ENCODE measurements at places on chromosomes 2 and 18.

DNA sequence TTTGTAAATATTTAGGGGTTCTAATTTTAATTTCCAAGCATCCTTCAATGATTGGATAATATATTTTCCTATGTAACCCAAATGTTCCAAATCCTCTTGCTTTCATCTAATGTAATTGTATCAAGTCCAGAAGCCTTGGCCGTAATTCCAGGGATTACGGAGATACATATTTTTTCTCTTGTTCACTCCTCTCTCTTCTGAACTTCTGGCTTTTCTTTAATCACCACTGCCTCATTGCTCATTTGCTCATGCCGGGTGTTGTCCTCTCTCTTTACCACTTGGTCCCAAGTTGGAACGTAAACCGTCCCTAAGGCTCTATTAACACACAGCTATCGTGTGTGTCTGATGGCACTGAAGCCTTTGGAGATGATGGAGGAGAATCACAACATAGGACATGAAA is 188.7 kb upstream of the COL3A1 start:
- no peak for DNase-seq

GRCh38 chr18:34023471-34023870 is 201.2 kb downstream of the NOL4 start:
- DNase-seq, result peak; percentile 39

DNA sequence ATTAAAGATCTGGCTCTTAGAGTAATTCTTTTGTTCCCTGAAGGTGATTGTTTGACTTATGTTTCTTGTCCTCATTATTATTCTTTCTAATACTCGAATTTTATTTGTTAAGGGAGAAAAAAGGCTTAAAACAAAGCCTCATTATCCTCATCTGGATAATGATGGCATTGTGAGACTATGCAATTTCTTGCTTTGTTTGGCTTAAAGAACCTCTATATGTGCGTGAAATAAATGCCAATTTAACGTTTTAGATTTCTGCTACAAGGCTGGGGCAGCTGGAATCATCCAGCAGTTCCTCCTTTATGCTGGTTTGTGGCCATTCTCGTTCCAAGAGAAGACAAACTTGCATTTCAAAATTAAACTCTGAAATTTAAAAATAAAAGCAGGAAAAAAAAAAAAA is 4.9 kb upstream of the DPYSL5 start:
- no peak for DNase-seq

- peak; percentile 44 for DNase-seq
These were observed 90.2 kb downstream of the EHD3 start for GRCh38 chr2:31324016-31324633.

DNA sequence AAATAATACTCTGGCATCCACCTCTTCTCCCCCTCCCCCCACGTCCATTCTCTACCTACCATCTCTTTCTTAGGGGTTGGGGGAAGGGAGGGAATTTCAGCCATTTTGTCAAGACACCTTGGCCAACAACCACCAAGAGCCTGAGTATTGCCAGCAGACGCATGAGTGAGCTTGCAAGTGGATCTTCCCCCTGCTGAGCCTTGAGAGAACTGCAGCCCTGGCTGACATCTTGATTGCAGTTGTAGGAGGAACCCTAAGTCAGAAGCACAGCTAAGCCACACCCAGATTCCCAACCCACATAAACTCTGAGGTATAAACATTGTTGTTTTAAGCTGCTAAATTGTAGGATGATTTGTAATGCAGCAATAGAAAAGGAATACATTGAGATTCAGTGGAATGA is 165.6 kb downstream of the TMEFF2 start:
- peak; percentile 21 for DNase-seq

- DNase-seq, result no peak
These were observed 4.8 kb downstream of the TMEM200C start for GRCh38 chr18:5890331-5891183.

GRCh38 chr2:205435970-205436369 is 246.3 kb upstream of the NRP2 start:
- DNase-seq, result peak; percentile 19

GRCh38 chr2:88265352-88266303 is 95.5 kb downstream of the THNSL2 start:
- DNase-seq, result no peak

DNA sequence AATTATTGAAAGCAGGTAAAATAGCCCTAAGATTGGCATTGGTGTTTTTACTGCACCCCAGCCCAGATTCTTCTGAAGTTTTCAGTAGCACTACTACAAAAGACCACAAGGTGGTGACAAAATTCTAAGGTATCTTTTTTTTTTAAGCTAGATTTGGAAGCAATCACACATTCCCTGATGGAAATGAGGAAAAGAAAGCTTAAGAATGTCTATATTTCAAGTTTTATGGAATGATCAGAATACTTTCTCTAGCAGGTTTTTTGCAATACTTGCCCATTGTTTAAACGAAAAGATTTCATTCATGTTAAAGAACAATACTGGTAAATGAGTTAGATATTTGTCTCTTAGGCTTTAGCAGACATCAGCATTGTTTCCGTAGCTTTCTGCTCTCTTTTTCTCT is 32.1 kb upstream of the ZNF638 start:
- DNase-seq, result peak; percentile 16

DNA sequence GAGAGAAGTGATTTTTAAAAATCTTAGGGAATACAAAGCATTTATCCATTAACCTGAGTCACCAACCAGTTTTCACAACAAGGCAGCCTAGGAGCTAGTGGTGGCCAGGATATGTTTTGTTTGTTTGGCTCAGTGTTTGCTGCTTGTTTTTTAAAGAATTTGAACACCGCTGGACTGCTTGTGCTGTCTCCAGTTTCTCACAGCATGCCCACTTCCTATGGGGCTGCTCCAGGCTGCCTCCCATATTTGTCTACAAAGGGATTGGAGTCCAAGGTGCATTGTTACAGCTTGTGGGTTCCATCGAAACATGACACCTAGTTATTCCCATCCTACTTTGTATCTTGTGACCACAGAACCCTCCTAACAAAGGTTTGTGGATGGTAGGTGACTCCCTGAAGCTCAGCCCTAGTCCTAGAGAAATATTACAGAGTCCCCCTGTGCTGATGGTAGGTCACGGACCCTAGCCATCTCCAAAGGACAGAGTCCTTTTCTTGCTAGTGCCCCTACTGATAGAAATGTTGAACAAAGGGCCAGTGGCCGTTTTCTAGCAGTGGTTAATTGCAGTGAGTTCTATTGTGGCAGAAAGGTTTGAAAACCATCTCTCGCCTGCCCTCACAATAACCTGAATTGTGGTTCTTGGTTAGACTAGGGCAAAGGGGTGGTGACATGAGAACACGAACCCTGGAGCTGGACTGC is 23.2 kb downstream of the GPR39 start:
- peak; percentile 59 for DNase-seq

- no peak for DNase-seq
These were observed 311.3 kb downstream of the ARHGAP15 start for GRCh38 chr2:143440411-143441012.

Measured in mammary epithelial cell (primary cell).